ENCODE measurements at places on chromosomes 3 and 15.

- no peak for DNase-seq
Observed at GRCh38 chr3:135916310-135916709, 49.2 kb upstream of the PPP2R3A start.

DNA sequence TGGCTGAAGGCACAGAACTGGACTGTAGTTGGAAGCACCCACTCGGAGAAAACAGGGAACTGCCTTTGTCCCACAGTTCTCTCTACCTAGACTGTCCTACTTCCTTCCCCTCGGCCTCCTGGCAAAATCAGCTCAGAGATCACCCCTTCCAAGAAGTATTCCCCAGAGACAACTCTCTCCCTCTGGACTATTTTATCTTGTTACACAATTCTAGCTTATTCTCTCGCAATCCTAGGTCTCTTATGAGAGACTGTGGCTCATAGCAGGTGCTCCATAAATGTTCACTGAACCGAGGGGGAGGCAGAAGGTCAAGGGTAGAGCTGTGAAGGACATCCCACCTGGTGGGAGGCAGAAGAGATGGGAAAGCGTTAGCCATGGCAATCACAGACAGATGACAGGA, 10.6 kb downstream of the HEG1 start:
- DNase-seq, result no peak

- no peak for DNase-seq
Observed at GRCh38 chr3:142596726-142597088, 514 bp downstream of the PLS1 start.

DNA sequence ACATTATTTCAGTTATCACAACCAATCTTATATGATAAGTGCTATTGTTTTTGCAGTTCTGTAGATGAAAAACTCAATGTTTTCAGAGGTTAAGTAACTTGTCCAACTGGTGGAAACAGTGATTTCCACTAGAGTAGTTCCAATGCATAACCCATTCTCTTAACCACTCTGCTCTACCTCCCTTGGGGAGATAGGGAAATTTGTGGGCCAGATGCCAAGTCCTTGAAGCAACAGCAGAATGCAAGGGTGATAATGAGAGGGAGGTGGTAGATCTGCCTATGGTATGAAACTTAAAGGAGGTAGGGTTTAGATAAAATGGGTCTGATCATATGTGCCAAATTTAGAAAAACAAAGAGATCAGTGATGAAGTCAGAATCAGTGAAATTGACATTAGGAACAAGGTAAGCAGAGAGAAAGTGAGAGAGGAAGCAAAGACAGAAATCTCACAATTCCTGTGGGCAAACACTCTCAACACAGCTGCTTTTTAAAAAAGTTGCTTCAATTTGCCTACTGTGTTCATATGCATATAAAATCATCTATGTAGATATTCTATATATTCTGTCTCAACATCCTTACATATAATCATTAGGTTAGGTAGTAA, 50.5 kb upstream of the UBP1 start:
- DNase-seq, result no peak

GRCh38 chr15:40234783-40235182, 4.1 kb upstream of the PAK6 start:
- DNase-seq, result no peak

GRCh38 chr15:90883976-90884718, at the start of gene FES:
FES (plus strand) TSS chr15:90884504; CDS start chr15:90885046, 542 bp downstream.
- no peak for DNase-seq
